ENCODE measurements at places on chromosomes 3 and 15. TPM values are rescaled to one million over a fixed set of nuclear protein-coding genes. Genes with fewer than 3 reads are reported as not detected.

LRRC31 gene
- not detected for total RNA-seq

GRK7 gene
- total RNA-seq, result not detected

GP9 gene
- total RNA-seq, result not detected

PLA2G4E gene
- not detected for total RNA-seq

OR5H15 gene
- total RNA-seq, result not detected

C15orf39 gene
- total RNA-seq, result 16.0 TPM

RTP3 gene
- not detected for total RNA-seq

KBTBD12 gene
- not detected for total RNA-seq

ALDH1L1 gene
- 1.3 TPM for total RNA-seq

RARRES1 gene
- total RNA-seq, result 14.0 TPM

SLC22A13 gene
- 0.43 TPM for total RNA-seq

RYR3 gene
- total RNA-seq, result under 0.01 TPM

ACTRT3 gene
- total RNA-seq, result 2.8 TPM

SH2D7 gene
- total RNA-seq, result not detected

UBA5 gene
- 52.3 TPM for total RNA-seq

IL12A gene
- total RNA-seq, result 7.2 TPM

DAPK2 gene
- 1.1 TPM for total RNA-seq

Data from placental pericyte (primary cell).